AG20443 (cell line): ENCODE measurements at places on chromosomes 7 and 10.

- DNase-seq, result no peak
These were observed 63.5 kb upstream of the PITRM1 start for GRCh38 chr10:3235996-3236510.

GRCh38 chr10:44298713-44299112, 86.2 kb downstream of the CXCL12 start:
- no peak for DNase-seq

DNA sequence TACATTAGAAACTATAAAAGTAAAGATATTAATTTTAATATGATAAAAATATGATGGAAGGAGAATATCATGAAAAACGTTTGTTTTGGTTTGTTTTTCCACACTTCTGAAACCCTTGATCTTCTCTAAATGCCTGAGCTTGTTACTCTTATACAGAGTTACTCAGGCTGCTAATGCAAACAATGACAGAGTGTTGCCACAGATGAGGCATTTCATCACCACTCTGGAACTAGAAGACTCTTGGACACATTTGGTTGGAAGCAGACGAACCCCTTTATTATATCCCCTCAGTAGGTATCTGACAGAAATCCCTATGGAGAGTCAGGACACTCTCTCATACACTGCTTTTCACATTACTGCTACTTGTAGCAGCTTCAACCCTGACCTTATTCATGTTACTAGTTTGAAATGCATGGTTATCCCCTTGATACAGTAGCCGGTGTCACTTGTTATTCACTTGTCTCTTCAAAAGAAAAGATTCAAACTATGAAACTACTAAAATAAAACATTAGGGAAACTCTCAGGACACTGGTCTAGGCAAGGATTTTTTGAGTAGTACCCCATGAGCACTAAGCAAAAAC, 66.9 kb downstream of the SEMA3C start:
- peak; percentile 18 for DNase-seq

GRCh38 chr7:96026010-96026409, 253.7 kb downstream of the DYNC1I1 start:
- peak; percentile 13 for DNase-seq

- no peak for DNase-seq
These were observed 63.4 kb downstream of the SRPK2 start for GRCh38 chr7:105325216-105325904.
